Inflammatory macrophage treated with lipopolysaccharide for 4 hours (primary cell): ENCODE measurements at places on chromosomes 16 and 17.

DNA sequence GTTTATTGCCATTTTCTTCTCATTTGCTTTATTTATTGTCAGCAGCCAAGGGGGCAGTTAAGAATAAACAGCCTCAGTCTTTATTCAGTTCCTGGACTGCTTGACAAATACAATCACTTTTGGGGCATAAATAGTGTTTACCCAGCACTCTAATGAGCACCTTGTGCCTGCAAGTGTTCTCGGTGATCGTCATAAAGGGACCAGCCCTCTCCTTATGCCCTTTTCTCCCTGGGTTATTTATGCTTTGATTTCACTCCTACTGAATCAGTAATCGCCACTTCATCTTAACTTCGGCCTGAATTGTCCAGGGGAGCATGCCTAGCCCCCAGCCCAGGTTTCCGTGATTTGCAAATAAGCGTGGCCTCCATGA, 55.7 kb upstream of the CACNG5 start:
- no peak for DNase-seq

DNA sequence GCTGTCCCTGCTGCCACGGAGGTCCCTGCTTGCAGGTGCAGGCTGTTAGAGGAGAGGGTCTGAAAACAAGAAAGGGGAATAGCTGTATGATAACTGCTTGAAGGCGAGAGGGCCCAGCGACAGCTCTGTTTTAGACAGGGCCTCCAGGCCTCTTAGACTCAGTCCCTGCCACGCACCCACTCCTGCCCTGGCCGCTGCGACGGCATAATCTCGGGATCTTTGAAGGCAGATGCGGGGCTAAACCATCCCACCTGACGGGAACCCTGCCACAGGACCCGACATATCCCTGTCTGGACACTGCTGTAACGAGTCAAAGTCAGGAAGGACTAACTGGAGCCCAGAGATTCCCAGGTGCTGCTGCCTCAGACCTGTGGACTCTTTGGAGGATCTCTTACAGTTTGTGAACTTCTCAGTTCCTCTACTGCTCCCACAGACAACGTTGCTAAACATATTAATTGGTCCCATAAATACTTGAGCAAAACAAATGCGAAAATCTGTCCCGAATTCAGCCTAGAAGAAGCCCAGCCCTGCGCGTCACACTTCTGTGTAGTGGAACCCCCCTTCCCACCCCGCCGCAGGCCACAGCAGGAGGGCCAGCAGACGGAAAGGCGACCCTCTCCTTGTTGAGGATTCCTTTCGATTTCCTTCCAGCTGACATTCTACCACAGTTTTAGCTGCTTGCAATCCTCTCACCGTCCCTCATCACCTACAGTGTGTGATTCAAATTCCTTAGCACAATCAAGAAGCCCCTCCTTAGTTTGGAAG, 998 bp upstream of the TMEM11 start:
- DNase-seq = peak; percentile 29

DNA sequence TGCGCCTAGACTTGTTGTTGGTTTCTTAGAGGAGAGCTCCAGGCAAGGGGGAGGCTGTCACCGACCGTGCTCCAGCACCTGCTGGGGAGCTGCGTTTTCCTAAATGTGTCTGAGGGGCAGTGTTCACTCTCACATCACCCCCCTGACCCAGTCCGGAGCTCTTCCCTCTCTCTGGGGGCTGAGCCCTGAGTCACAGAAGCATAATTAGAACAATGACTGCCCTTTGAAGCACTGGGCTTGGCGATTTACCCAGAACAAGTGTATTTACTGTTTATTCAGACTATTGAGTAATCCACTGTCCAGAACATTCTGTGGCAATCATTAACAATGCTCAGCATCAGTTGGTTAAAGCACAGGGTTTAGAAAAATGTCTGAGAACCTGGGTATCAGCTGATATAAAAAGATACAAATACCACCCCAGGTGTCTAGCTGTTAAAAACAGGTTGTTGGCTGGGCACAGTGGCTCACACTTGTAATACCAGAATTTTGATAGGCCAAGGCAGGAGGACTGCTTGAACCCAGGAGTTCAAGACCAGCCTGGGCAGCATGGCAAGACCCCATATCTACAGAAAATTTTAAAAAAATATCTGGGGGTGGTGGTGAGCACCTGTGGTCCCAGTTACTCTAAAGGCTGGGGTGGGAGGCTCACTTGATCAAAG, 8.1 kb downstream of the CES4A start:
- DNase-seq = no peak

- no peak for DNase-seq
These were observed 2.7 kb upstream of the NHERF2 start for GRCh38 chr16:2024032-2024420.
